GDM1 (cell line): ENCODE measurements at places on chromosomes 16 and 17.

DNA sequence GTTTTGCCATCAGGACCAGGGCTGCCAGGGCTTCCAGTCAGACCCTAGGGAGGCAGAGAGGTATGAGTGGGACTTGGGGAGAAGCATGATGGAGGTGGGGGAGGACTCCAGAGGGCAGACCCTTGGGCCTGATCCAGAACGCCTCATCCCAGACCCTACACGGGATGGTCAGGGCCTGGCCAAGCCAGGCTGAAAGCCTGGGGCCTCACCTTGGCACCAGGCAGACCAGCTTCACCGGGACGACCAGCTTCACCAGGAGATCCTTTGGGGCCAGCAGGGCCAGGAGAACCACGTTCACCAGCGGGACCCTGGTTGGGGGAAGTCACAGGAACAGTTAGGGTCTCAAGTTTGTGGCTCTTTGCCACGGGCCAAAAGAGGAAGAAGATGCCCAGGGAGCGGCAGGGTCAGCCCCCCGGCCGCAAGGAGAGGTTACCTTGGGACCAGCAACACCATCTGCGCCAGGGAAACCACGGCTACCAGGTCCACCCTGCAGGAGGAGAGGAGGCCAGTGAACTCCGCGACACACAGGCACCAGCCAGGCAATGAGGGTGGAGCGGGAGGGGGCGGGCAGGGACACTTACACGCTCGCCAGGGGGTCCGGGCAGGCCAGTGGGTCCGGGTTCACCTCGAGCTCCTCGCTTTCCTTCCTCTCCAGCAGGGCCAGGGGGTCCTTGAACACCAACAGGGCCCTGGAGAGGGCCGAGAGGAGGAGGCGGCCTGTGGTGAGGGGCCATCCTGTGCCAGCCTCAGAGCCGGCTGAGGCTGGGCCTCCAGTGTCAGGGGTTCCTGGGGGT is 7.1 kb downstream of the COL1A1 start:
- DNase-seq, result no peak

- DNase-seq, result no peak
These were observed 659 bp downstream of the RPH3AL start for GRCh38 chr17:351875-352420.

DNA sequence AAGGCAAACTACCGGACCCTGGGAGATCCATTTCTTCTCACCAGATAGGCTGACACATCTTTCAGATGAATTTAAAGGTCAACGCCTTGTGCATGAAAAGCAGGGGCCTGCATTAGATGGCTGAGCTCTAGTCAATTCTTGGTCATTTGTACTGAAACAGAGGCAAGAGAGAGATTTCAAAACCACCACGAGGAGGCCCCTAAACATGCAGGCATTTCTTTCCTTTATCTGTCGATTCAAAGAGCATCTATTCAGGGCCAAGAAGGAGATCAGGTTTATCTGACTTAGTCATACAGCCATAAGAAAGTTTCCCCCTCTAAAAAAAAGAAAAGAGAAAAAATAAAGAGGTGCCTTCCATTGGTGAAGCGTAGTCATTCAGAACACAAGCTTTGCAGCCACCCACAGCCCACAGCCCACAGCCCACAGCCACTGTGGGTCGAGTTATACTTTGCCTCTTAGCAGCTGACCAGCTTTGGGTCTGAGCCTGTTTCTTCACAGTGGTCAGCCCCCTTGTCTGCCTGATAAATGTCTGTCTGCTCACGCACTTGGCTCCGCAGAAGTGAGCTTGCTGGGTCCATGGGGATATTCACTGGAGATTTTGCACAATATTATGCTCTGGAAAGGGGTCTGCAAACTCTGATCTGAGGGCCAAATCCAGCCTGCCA is 207.5 kb downstream of the CDH13 start:
- no peak for DNase-seq

GRCh38 chr16:797120-797420 is 3.5 kb downstream of the GNG13 start:
- DNase-seq, result no peak

DNA sequence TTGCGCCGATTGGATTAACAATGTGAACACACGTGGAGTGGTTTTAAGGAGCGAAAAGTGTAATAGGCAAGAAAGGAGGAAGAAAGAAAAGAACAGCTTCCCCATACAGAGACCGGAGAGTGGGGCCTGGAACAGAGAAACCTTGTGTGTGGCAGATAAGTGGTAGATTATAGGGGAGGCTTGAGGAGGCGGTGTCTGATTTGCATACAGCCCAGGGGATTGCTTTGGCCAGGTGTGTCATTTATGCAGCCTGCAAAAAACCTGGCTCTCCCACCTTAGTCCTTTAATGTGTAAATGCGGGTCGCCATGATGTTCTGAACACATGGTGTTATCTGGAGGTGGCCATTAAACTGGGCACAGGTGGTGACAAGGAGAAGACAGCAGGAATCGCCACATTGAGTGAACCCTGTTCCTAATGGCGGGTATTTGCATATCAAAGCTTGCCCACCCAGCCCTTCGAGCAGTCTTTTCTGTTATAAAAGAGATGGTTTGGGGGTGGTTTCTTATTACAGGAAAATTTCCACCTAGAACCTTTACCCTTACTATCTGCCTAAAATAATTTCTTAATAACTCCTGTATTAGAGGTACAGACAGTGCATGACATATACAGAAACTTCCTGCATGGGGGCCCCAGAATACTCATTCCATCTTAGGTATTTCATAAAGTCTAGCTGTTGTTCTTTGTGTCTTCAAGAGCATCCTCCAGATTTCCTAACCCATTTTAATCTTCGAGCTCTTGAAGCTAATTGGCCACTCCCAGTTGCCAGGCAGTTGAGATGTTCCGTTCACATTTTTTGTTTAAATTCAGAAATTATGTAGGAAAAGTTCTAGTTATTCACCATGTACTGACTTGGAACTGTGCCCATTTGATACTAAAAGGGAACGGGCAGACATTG is 292.5 kb downstream of the RBFOX1 start:
- DNase-seq, result no peak

GRCh38 chr17:53659181-53659580 is 163.5 kb upstream of the KIF2B start:
- DNase-seq, result no peak

DNA sequence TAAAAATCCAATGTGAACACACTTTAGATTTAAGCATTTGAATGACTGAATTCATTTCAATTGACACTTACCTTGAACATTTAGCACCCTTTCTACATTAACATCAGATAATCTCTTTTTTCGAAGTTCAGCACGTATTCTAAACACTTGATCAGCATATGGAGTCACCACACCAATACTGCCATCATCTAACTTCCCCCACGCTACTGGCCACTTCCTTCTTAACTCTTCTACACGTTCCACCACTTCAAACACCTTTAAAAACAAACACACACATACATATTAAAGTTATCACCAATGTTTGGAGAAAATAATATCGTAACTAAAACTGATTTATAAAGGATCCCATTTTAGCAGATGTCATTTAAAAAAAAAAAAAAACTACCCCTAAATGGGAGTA is 93.5 kb downstream of the CACNG1 start:
- no peak for DNase-seq

- DNase-seq, result no peak
These were observed 245.0 kb downstream of the CPPED1 start for GRCh38 chr16:12558641-12559040.
